ENCODE measurements at places on chromosomes 4 and X.

DNA sequence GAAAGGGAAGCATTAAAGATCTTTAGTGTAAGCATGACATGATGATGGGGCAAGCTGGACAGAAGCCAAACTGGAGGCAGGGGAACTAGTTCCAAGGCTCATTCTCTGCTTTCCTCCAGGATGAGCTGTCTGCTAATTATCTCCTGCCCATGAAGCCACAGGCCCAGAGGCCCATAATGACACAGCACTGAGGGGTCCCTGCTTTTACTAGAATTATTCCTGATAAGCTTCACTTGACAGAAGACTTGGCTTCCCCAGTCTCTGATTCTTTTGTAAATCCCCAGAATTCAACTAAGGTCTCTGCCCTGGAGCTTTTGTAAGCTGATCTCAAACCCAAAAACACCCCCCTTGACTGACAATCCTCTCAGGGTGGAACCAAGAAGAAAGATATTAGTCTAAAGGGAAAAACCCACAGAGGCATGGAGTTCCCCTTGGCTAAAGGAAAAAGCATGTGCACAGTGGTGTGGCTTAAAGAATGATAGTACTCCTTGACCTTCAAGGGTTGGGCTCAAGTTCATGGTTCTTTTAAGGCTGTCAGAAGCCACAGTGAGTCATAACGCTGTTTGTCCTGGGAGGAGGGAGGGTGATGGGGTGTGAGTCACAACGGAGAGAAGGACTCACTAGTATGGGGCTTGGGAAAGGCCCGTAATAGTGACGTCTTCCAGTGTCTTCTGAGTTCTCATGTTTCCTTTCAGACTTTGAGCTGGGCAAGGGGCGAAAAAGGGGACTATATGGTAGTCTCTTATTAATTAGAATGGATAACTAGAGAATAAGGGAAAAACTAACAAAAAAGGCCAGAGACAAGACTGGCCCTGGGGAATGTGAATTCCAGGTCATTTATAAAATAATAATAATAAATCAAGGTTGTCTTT, 146.0 kb upstream of the CPEB2 start:
- peak; percentile 99 for DNase-seq

DNA sequence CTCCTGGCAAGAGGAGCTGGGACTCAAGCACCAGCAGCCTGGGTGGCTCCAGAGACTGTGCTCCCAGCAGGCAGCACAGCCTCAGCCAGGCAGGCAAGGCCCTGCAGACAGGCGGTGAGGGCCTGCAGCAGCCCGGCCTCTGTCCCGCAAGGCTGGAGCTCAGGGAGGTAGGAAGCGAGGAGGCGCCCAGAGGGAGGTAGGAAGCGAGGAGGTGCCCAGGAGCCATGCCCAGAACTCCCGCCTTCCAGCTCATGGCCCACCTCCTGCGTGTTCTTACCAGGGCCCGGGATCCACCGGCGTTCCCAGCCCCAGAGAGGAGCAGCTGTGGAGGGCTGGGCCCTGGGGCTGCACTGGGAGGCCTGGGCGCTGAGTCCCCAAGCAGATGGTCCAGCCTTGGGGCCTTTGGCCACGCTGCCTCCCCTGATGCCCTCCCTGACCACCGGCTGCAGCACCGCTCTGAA, 133.1 kb downstream of the HMX1 start:
- no peak for DNase-seq

- DNase-seq: no peak
These were observed 62.2 kb downstream of the NOCT start for GRCh38 chr4:139077567-139078355.

GRCh38 chr4:184614509-184614908, 34.7 kb downstream of the CASP3 start:
- no peak for DNase-seq

DNA sequence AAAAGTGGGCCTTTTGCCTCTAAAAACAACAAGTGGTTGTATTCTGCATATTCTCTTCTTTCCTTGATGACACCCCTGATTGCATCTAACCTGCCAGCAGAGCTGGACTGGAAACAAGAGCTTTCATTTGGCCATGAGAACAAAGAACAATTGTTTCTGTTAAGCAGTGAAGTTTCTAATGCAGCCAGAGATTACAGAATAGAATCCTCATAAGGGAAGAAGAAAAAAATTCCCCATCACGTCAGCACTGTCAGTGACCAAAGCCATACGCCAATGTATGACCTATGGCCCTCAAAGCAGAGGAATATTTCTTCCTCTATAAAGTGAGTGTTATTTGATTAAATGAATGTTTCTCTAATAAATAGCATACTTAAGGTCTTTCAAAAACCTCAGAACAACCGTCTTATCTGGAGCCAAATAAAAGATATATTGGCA, 529.1 kb upstream of the INTU start:
- DNase-seq: no peak

- DNase-seq: peak; percentile 41
These were observed 166.9 kb upstream of the PCDH10 start for GRCh38 chr4:132982151-132982550.

GRCh38 chr4:99507762-99508161, 3.1 kb upstream of the C4orf17 start:
- DNase-seq: no peak

- DNase-seq: no peak
These were observed 124.4 kb downstream of the NAF1 start for GRCh38 chr4:163042306-163042705.

GRCh38 chr4:68077737-68078136, 51.9 kb downstream of the TMPRSS11F start:
- no peak for DNase-seq

DNA sequence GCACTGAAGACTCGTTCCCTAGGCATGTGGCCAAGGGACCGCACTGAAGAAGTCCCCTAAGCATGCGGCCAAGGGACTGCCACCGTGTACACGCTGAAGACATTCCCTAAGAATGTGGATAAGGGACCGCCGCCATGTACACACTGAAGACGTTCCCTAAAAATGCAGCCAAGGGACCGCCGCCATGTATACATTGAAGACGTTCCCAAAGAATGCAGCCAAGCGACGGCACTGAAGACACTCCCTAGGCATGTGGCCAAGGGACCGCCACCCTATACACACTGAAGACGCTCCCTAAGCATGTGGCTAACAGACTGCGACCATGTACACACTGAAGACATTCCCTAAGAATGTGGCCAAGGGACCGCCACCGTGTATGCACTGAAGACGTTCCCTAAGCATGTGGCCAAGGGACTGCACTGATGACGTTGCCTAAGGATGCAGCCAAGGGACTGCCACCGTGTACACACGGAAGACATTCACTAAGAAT, 31.5 kb downstream of the DHRSX start:
- no peak for DNase-seq

DNA sequence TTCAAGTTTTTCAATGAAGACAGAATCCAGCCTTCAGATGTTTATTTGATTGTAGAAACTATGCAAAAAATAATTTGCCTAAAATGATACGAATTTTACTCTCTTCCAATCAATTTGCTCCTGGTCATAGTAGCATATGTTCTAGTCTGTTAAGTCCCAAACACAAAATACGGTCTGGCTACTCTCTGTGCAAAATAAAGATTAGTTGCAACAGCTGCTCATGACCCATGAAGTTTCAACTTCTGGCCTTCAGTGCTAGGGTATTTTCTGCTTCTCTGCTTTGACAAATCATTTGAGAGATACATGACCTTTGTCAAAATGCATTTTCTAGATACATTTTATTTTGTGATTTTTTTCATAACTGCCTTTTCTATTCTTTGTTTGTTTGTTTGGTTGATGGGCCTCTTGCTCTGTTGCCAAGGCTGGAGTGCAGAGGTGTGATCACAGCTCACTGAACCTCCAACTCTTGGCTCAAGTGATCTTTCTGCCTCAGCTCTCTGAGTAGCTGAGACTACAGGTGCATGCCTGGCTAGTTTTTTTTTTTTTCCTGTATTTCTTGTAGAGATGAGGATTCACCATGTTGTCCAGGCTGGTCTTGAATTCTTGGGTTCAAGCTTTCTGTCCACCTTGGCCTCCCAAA, 55.2 kb downstream of the TACR3 start:
- no peak for DNase-seq

- DNase-seq: peak; percentile 87
These were observed 32.1 kb upstream of the GK start for GRCh38 chrX:30620980-30621618.

DNA sequence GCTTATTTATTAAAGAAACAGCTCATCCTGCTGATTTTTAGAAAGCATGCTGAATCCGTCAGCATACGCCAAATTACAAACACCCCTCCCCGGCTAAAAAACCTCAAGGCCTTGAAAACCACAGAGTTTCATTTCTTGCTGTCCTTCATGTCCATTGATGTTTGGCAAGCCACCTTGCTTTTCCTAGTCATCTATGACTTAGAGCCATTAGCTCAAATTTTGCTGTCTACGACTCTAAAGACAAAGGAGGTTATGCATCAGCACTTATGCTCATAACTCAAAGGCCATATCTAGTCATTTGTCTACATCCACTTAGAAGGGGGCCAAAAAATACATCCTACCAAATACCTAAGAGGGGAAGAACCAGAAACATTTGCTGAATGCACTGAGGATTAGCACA, 925.1 kb downstream of the PCDH7 start:
- DNase-seq: no peak

DNA sequence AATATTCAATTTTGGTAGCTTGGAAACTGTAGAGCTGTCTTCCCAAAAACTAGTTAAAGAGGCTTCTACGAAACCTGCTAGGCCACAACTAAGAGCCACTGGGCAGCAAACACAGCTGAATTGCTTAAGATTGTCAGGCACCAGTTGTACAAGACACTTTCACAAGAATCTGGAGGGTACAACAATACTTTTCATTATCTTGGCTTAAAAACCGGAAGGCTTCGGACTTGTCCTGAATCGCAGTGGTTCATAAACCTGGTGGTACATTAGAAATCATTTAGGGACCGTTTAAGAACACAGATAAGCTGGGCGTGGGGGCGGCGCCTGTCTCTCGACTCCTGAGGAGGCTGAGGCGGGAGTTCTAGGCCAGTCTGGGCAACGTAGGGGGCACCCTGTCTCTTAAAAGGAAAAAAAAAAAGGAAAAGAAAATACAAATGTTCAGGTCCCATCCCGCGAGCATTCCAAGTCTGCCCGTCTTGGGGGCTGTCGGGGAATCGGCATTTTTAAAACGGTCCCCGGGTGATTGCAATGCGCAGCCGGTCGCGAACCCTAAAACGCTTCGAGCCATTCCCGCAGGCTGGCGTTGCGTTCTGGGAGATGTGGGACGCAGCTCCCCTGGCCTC, 763 bp downstream of the PYURF start:
- peak; percentile 36 for DNase-seq

DNA sequence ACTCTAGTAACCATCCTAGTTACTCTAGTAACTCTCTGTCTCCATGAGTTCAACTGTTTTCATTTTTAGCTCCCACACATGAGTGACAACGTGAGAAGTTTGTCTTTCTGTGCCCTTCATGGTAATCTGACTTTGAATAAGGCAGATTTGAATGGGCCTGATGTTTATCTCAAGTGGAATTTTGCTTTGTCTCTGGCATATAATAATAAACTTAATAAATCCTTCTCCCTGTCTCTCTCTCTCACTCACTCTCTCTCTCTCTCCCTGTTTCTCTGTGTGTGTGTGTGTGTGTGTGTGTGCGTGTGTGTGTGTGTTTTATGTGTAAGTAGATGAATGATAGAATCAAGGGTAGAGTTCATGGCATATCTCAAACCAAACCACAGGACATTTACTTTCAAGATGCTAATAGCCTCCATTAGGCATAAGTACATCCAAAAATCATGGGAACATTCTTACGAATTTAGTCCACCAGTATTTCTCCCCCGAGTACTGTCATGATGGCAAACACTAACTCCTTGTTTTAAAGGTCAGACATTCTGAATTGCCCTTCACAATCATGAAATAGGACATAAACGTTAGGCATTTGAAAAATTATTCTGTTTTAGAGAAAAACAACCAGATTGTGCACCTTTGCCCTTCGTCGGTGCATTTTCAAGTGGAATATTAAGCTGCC, 193.1 kb downstream of the SPATA18 start:
- DNase-seq: no peak

GRCh38 chrX:86171366-86171765, 23.1 kb downstream of the DACH2 start:
- peak; percentile 34 for DNase-seq

- peak; percentile 95 for DNase-seq
These were observed 215.6 kb upstream of the PPARGC1A start for GRCh38 chr4:24105327-24106038.

DNA sequence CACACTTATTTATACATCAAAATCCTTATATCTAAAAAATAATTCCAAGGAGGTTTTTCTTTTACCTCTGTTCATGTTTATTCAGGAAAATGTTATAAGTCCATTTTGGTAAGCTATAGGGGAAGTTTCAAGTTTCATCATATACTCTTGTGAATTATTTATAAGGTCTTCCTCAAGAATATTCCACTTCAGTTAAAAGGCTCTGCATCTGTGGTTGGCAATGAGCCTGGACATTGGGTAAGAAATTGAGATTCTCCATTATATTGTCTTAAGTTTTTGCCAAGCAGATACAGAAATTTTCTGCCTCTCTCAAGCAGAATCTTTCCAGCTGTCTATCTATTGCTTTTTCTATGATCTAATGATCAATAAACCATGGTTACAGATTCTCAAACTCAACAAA, 641.9 kb downstream of the NLGN4X start:
- DNase-seq: no peak

- DNase-seq: peak; percentile 24
These were observed 160.4 kb upstream of the GPR101 start for GRCh38 chrX:137194164-137194563.

DNA sequence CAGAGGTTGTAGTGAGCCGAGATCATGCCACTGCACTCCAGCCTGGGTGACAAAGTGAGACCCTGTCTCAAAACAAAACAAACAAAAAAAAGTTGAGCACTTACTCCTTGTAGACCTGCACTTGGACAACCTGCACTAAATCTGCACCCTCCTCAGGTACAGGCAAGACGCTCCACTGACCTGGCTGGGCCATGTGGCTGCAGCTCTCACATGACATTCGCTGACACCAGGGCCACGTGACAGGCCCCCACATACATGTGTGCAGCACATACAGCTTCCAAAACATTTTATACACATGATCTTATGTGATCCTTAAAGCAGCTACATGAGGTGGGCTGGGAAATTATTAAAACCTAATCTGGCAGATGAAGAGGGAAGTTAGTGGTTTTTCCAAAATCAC, 62.5 kb downstream of the MGST2 start:
- DNase-seq: no peak

GRCh38 chrX:110584083-110584482, 211.5 kb downstream of the CHRDL1 start:
- no peak for DNase-seq

- DNase-seq: no peak
These were observed 85.6 kb downstream of the ZNF330 start for GRCh38 chr4:141306331-141306730.

GRCh38 chr4:147714575-147715401, 17.1 kb upstream of the ARHGAP10 start:
- peak; percentile 81 for DNase-seq

- DNase-seq: no peak
These were observed 7.8 kb upstream of the SH3TC1 start for GRCh38 chr4:8191136-8191747.

Measured in fibroblast of skin of back (primary cell).